ENCODE measurements at places on chromosomes 4 and X. TPM values are rescaled to one million over a fixed set of nuclear protein-coding genes. Genes with fewer than 3 reads are reported as not detected.

Gene STPG2
- total RNA-seq, result 0.31 TPM

Gene GPR119
- total RNA-seq, result not detected

Gene TMPRSS11F
- 0.72 TPM for total RNA-seq

Gene SSX3
- not detected for total RNA-seq

Gene PABPC1L2A
- total RNA-seq, result not detected

DNA sequence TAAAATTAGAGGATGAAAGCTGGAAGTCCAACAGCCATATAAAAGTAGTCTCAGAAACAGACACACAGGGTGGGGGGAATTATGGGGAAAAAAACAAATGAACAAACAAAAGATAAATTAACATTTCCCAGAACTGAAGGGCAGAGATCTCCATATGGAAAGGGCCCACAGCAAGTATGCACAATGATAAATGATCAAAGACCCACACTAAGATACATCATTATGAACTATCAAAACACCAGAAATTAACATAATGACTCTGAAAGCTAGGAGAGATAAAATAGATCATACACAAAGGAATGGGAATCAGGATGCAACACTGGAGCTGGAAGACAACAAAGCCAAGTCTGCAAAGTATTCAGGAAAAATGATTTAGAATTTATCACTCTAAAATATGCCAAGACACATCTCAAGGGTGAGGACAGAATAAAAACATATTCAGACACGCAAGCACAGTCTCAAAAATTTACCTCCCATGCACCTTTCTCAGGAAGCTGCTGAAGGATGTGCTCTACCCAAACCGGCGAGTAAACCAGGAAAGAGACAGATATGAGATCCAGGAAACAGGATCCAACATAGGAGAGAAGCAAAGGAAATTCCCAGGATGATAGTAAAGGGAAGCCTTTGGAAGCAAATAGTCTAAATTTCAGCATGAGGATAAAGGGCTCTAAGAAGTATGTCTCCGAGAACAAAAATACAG lies 30.7 kb upstream of the KCNE5 start:
- DNase-seq, result no peak

DNA sequence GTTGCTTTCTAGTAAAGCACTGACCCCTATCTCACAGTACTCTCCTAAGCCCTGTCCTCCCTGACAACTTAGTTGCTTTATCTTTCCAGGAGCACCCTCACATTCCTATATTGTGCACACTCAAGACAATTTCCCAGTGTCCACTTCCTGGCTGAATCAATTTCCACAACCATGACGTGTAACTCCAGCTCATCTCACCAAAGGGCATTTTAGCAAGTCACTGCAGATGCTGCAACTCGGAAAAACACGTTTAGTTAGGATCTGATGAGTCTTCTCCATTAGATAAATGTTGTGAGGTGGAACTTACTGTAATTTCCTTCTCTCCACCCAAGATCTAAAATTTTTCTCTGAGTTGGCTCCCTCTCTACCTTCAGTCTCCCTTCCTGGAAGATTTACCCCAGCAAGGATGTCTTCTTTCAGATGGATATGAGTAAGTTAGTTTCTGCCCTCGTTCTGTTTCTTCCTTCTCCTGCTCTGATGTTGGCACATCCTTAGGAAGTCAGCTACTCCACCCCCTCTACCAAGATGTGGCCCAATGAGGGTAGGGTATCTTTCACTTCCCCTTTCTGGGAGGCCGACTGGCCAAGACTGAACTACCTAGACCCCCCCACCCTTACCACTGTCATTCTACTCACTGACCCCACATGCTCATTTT lies 28.8 kb upstream of the IL13RA1 start:
- no peak for DNase-seq

DNA sequence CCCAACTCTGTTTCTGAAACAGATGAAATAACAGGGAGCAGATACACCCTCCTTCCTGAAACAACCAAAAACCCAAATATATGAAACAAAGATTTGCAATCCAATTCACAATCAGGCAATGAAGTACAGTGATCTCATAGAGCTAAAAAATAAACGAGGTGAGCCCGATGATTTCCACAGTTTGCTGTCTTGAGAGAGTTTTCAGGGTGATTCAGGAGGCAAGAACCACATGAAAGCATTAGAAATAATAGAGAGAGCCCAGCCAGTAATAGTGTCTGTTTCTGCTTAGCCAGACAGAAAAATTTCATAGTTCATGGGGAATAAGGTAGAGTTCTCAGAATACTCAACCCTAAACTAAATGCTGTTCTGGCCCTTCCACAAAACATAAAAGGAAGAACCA lies 296.2 kb downstream of the PDHA2 start:
- no peak for DNase-seq
